Activated naive CD8-positive, alpha-beta T cell treated with anti-CD3 and anti-CD28 coated beads for 36 hours (primary cell): ENCODE measurements at places on chromosomes 13 and 19.
A peak's percentile ranks its signal among the peaks of the same experiment; 100 is the strongest.

DNA sequence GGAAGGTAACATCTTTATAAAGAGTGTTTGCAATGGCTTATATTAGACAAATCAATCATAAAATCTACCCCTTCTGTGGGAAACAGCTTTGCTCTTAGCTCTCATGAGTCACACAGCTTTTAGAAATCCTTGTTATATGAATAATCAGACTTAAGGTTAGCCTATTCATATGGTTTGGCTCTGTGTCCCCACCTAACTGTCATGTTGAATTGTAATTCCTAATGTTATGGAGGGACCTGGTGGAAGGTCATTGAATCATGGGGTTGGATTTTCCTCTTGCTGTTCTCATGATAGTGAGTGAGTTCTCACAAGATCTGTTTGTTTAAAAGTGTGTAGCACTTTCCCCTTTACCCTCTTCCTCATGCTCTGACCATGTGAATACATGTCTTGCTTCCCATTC is 704.2 kb upstream of the KLHL1 start:
- DNase-seq = no peak

DNA sequence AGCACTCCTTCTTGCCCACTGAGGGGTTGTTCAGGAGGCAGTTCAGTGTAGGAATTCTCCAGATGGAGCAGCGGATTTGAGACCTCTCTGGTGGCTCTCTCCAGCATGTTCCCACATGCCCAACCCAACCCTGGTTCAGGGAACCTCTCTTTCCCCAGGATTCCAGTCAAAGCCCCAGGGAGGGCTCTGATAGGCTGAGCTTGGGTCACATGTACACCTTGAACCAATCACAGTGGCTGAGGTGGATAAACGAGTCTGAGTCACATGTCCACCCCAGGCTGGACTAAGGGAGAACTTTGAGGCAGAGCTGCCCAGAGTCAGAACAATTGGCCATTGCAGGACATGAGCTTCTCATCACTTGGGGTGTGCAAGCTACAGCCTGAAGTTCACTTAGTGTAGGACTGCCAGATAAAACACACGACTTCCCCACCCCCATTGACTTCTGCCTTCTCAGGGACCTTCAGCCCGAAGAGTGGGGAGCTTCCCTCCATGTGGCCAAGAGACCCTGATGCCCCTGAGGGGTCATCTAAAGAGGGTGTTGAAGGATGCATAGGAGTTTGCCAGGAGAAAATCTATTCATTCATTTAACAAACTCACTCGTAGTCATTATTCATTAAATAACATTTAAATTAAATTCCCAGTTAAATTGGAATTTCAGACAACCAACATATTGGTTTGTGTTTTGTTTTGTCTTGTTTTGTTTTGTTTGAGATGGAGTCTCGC is 4.0 kb upstream of the MAST3 start:
- no peak for DNase-seq

- no peak for DNase-seq
Observed at GRCh38 chr13:20796791-20797508, 23.2 kb upstream of the EEF1AKMT1 start.

DNA sequence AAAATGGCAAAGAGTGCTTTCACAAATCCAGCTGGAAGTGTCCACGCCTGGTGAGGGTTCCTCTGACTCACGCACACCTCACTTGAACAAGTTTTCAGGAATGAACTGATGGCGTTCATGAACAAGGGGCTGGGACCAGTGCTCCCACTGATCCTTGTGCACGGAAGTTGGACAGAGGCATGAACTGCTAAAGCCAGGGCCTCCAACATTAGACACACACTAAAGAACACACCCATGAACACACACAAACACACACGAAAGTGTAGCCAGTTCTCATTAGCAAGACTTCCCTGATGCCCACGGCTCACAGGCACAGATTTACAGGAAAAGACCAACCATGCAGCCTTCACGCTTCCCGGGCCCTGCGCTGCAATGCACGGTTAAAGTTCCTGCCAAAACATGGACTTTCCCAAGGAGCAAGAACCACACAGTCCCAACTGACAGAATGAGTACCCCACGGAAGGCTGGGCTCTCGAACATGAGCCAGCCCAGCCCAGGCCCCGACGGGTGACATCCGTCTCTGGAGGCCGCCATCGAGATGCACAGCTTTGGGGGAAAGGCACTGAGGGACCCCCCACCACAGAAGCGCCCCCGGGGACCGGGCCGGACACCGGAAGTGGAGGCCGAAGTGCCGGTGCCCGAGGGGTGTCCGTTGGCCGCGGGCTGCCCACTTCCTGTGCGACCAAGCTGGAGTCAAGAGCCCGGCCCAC is 808 bp downstream of the DNMT1 start:
- DNase-seq = no peak

- no peak for DNase-seq
Observed at GRCh38 chr19:41422955-41423354, 4.2 kb downstream of the B3GNT8 start.

DNA sequence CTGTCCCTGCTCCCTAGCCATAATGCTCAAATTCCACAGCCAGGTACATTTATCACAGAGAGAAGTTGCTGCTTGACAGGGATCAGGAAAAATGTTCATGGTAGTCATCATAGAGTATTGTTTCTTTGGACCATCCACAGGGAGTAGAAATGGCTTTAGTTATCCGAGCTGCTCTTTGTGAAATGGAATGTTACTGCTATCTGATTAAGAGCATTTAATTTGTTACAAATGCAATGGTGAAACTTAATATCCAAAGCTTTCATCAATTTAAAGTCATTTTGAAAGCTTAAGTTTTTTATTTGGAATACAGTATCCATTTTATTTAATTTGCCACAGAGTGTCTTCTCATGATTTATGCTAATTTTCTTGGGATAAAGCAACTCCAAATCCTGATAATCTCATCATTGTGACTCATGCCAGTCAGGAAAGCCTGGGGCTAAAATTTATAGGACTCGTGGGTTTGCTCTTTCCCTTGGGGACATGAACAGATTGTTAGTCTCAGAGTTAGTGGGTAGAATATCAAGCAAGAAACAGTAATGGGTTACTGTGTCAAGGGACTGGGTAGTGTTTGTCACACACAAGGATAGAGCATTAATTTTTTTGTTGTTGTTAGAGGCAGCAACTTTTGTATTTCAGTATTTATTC is 59.8 kb downstream of the SCEL start:
- DNase-seq = no peak

- no peak for DNase-seq
Observed at GRCh38 chr19:31841755-31842154, 492.5 kb upstream of the TSHZ3 start.

DNA sequence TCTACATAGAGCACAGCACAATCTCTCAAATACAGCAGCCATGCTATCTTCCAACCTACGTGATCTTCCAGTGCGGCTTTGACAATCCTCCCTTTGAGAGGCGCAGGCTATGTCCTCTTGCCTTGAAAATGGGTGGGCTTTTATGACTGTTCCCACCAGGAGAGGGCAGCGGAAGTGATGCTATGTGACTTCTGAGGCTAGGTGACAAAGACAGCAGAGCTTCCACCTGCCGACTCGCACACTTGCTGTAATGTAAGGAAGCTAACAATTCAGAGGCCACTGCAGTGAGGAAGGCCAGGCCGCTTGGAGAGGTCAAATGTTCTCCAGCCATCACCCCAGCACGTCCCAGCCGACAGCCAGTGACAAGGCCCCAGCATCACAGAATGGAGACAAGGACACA is 65.8 kb downstream of the MRPL57 start:
- DNase-seq = no peak

DNA sequence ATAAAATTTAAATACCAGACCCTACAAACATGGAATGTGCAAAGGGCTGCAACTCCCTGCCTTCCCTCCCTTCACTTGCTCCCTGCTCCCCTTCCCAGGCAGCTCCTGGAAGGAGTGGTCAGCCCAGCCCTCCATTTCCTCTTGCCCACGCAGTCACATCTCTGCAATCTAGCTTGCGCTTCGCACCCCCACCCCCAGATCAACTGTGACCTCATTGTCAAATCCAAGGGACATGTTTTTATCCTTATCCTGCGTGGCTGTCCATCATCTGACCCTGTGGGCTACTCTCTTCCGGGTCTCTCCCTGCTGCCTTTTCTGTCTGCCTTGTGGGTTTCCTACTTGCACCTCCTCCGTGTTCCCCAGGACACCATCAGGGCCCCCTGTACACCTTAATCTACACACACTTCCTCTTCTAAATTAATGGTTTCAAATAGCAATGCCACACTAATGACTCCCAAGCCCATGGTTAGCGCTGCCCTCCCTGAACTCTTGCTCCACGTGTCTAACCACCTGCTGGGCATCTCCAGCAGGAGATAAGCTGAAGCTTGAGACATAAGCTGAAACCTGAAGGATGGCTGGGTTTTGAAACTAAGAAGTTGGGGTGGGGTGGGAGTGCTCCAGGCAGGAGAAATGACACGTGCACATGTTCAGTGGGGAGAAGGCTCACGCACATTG is 118.3 kb downstream of the USP12 start:
- DNase-seq = no peak

GRCh38 chr19:39297931-39298634 is 1.9 kb downstream of the IFNL1 start:
- peak; percentile 61 for DNase-seq
